ENCODE measurements at places on chromosomes 1 and 21. TPM values are rescaled to one million over a fixed set of nuclear protein-coding genes. Genes with fewer than 3 reads are reported as not detected.

CSF1 gene
- 6.3 TPM for total RNA-seq

- DNase-seq: no peak
Observed at GRCh38 chr1:201065686-201066085, 42.2 kb upstream of the KIF21B start.

KLHDC8A gene
- 0.22 TPM for total RNA-seq

- no peak for DNase-seq
Observed at GRCh38 chr21:45431781-45432572, 27.0 kb downstream of the COL18A1 start.

C1QA gene
- 55.0 TPM for total RNA-seq
